NCI-H1417 treated with DMSO at 0.1 percent for 48 hours (cell line): ENCODE measurements at places on chromosomes 1 and 21.

GRCh38 chr1:223411309-223411708 is 18.1 kb downstream of the CCDC185 start:
- DNase-seq: no peak

GRCh38 chr1:25197235-25197975 is 34.9 kb downstream of the SYF2 start:
- no peak for DNase-seq

DNA sequence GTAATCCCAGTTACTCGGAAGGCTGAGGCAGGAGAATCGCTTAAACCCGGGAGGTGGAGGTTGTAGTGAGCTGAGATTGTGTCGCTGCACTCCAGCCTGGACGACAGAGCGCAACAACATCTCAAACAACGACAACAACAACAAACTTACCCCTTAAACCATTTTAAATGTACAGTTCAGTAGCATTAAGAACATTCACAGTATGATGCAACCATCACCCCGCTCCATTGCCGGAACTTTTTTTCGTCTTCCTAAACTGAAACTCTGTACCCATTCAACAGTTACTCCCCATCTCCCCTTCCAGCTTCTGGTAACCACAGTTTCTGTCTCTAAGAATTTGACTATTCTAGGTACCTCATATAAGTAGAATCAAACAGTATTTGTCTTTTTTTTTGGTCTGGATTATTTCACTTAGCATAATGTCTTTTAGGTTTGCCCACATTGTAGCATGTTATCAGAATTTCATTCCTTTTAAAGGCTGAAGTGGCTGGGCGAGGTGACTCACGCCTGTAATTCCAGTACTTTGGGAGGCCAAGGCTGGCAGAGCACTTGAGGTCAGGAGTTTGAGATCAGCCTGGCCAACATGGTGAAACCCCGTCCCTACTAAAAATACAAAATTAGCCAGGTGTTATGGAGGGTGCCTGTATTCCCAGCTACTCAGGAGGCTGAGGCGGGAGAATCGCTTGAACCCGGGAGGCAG is 19.6 kb downstream of the CA6 start:
- no peak for DNase-seq

- no peak for DNase-seq
Measured at GRCh38 chr1:94318505-94319030, 81.2 kb upstream of the ARHGAP29 start.

GRCh38 chr1:245589906-245590305 is 435.1 kb downstream of the KIF26B start:
- no peak for DNase-seq

DNA sequence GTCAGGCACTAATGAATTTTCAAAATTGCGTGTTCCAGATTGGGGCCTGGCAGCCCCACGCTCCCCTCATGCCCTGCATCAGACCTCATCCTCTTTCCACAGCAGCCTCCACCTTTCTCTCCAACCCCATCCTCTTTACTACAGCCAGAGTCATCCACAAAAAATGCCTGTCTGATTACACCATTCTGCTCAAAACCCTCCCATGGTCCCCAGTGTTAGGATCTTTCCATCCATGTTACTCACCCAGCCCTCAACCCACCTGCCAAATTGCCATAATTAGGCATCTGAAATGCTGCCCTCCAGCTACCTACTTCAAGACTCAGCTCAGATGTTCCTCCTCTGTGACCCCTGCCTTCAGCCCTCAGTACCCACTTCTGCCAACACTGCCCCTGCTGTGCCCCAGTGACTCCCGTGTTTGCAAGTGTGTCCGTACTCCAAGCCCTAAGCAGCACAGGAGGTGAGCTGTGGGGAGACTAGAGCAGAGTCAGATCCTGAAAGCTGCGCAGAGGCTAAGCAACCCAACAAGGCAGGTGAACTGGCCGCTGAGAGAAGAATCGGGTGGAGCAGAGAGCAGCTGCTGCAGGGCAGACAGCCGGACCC is 715 bp upstream of the ARTN start:
- DNase-seq: no peak

DNA sequence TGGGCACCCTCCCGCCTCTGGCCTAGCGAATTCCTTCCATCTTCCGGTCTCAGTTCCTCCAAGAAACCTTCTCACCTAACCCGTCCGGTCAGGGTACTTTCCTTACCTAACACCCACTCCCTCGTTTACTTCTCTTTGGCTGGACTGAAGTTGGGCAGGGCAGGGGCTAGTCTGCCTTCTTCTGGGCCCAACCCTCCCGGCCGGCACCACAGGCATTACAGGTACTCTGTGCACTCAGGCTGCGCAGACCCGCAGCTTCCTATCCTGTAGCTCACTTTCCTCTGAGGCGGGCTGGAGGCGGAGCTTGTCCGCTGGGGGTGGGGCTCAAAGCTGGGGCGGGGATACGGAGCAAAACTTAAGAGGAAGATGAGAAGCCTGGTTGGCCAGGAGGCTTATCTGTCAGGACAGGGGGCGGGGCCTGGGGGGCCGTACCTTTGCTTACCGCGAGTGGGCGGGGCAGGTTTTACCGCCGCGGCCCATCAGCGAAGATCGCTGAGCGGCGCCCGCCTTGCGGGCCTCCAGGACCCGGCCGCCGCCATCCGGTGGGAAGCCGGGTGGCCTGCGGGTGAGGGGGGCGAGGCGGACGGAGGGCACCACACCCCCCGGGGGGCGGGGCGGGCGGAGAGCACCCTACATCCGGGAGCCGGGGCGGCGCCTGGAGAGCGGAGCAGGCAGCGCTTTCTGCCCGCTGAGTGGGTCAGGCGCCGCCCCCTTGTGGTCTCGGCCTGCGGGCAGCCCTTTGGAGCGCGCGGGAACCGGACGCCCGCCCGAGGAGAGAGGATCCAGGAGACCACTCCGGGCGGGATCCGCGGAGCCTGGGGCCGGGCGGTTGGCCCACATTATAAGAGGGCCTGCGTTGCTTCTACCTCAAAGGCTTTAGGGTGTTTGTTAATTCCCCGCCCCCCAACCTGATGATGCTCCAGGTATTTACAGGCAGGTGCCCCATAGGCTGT is 31.9 kb downstream of the ZNF648 start:
- peak; percentile 75 for DNase-seq

- no peak for DNase-seq
Measured at GRCh38 chr1:223844787-223845036, 1.0 kb downstream of the TP53BP2 start.

GRCh38 chr1:65910432-65910831 is 117.7 kb downstream of the PDE4B start:
- no peak for DNase-seq

DNA sequence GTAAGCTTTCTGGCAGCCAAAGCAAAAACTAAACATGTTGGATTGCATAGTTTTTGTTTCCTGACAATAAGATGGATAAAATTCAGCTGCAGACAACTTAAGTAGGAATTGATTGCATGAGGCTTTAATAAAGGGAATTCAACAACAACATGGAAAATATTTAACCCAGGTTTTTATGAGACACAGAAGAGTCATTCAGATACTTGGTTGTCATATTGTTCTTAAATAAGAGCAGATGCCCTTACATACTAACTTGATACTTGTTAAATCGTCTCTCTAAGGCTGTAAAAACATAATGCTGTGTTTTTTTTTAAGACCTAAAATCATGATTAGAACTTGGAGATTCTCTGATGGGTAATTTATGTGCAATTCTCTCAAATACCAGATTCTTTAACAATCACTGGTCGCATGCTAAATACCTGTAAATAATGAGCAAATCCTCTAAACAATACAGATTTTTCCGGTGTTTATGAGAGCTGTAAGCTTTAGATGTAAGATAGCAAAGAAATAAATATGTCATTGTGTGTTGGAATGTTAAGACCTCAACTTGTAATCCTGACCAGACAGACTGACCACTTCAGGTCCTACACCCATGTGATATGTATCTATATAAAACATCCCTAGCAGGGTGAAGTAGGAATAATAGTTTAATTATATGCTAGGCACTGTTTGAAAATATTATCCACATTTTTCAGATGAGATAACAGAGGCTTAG is 37.8 kb upstream of the CD34 start:
- no peak for DNase-seq

GRCh38 chr1:165253818-165254254 is 102.7 kb downstream of the LMX1A start:
- no peak for DNase-seq

DNA sequence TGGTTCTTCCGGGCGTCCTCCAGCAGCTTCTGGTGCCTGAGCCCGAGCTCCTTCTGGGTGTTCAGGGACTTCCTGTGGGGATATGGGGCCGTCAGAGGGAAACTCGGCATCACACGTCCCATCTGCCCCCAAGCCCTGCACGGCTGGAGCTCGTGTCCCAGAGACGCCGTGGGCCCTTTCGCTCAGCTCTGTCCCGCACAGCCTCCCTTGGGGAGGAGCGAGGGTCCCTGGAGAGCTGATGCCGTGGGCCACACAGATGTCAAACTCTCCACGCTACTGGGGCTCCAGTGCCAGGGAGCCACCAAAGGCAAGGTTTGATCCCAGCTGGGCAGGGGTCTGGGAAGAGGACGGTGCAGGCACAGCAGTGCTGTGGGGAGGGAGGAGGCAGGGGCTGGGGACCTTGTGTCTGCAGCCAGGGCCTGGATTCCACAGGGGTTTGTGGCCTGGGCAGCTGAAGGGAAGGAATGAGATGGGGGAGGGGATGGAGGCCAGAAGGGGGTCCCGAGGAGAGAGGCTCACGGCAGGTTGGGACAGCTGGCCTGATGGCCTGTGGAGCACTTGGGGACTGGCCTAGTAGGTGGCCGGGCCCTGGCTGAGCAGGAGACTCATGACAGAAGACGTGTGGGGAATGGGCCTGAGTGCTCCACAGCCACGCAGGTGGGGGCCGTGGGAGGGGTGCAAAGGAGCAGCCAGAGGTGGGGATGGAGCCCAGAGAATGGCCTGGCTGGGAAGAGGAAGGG is 30.4 kb downstream of the CFAP74 start:
- no peak for DNase-seq

DNA sequence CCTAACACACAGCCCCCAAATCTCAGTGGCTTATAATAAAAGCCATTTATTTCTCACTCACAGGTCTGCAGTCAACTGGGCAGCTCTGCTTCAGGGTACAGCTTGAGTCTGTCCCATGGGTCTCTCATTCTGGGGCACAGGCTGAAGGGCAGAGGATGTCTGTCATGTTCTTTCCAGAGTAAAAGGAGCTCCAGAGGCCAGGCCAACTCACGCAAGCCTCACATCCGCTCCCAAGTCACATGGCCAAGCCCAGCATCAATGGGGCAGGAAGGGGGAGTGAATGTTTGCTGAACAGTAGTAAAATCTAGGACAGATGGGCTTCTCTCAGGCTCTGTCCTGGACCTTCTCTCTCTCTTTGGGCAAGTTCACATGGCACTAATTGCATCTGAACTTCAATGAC is 7.1 kb upstream of the SSBP3 start:
- no peak for DNase-seq

DNA sequence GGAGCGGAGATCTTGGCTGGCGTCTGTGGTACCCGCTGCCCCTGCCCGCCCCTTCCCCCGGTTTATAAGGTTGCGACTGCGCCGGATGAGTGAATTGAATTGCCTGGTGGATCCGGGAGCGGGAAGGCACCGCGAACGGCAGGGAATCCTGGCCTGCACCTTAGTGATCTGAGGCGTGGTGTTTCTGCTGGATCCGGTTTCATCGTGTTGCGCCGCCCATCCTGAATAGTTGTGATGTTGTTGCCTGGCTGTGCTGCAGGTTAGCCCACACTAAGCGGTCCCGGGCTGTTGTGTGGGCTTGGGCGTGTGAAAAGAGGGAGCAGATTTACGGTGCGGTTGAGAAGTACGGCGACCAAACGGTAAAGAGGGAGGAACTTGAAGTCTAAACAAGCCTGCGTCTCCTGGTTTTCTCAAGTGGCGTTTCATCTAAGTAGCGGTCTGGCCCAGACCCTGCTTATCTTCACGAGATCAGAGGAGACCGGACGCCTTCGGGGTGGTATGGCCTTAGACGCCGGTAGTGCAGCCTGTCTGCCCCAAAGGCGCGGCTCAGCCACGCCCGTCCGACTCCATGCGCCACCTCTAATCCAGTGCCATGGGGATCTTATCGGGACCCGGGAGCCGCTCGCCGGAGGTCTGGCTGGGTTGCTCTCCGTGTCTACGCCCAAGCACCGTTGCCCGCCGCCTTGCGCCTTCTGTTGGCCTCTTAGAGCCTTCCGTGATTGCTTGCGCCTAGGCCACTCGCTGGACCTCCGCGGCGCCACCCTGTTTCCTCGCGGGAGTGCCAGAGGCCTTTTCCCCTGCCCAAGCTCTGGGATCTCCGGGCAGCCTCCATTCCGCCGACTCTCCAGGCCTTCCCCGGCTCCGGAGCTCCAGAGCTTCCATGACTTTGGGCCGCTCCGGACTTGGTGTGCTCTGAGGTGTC is 87.5 kb upstream of the RHOU start:
- no peak for DNase-seq

DNA sequence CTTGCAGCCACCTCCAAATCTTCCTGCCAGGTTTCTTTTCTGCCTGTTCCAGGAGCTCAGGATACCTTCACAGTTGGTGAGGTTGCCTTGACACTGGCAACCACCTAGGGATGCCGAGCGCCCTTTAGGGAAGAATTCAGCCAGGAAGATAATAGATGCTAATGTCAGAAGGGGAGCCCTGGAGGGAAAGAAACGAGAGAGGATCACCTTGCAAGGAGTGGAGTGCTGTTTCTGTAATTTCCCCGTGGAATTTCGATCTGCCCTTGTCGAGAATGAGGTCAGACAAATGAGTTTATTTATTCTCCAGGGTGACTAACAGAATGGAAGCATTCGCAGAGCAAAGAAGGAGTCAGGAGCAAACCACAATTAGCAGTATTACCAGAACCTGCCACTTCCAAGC is 315.8 kb upstream of the KAZN start:
- no peak for DNase-seq

DNA sequence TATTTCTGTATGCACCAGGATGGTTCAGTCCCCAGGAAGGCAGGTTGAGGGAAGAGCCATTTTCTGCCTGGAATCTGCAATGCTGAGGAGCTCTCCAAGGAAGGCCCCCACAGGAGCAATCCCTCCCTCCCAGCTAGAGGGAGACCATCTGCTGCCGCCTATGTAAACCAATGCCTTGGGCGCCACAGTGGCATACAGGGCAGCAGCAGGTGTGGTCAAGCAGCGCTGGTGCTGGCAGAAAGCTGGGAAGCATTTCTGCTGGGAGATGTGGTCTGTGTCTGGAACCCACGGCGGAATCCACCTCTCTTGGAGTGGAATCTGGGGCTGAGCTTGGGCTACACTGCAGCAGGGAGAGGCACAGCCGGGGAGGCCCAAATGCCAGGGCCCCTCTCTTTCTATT is 283.3 kb downstream of the RRAGC start:
- no peak for DNase-seq

- no peak for DNase-seq
Measured at GRCh38 chr1:183097438-183098051, 74.3 kb downstream of the LAMC1 start.

GRCh38 chr1:118978914-118979701 is 9.0 kb downstream of the TBX15 start:
- DNase-seq: no peak
